ENCODE measurements at places on chromosomes 4 and X. TPM values are rescaled to one million over a fixed set of nuclear protein-coding genes. Genes with fewer than 3 reads are reported as not detected.

DNA sequence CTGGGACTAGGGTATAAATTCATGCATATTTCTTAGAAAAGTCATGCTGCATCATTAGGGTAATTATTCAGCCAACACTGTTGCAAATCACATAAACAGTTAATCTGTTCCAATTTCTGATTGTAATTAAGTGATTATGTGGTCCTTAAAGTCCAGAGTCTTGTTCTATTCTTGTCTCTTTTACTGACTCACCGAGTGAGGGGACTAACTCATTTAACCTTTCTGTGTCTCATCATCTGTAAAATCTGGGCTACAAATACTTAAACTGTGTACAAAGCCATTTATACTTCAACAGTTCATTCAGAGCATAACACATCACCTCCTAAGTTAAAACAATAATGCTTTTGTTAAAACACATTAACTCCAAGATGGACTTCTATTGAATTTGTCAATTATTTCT is 65.4 kb upstream of the KLHL13 start:
- DNase-seq, result no peak

- no peak for DNase-seq
Observed at GRCh38 chr4:184282895-184283654, 65.4 kb upstream of the ENPP6 start.

- no peak for DNase-seq
Observed at GRCh38 chr4:67684839-67685531, 16.0 kb downstream of the UBA6 start.

Gene NUDT10
- polyA plus RNA-seq, result 1.5 TPM

- no peak for DNase-seq
Observed at GRCh38 chr4:148263802-148264201, 178.4 kb downstream of the NR3C2 start.
